ENCODE measurements at places on chromosomes 12 and 14.

DNA sequence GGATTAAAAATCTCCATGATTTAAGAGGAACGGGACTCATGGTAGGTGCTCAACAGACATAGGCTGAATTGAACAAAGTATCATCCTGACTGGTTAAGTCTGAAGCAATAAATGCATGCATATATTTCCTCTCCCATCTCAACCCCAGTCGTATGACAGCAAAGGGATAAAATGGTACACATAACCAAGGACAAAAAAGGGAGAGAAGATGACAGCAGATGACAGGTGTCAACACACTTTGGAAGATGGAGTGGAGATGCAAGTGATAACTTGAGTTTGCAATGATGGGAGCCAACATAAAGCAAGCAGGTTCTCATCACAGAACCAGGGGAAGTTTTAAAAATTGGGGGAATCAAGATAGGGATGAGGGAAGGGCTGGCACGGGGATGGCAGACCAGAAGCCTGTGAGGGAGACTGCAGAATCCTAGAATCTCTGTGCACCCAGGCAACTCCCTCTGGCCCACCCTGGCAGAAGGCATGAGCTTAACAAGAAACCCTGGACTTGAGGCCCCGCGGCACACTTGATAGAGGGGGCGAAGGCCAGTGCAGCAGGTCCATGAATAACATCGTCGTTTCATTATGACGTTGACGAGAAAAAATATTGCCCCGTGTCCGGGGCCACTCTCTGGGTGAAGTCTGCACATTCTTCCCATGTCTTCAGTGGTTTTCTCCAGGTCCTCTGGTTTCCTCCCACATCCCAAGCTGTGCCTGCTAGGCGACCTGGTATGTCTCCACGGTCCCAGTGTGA lies 5.0 kb downstream of the C1RL start:
- no peak for DNase-seq

DNA sequence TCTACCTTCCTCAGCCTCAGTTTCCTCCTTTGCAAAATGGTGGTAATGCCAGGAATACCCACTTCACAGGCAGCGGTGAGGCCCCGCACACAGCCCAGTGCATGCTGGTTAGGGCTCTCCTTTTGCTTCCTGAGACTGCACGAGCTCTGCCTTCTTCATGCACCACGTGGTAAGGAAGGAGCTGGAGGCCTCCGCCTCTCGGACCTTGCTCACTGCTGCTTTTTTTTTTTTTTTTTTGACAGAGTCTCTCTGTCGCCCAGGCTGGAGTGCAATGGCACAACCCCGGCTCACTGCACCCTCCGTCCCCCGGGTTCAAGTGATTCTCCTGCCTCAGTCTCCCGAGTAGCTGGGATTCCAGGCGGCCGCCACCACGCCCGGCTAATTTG lies 18.1 kb downstream of the TAMALIN start:
- DNase-seq = no peak

GRCh38 chr12:100448656-100449055 lies 25.0 kb upstream of the NR1H4 start:
- DNase-seq = no peak

DNA sequence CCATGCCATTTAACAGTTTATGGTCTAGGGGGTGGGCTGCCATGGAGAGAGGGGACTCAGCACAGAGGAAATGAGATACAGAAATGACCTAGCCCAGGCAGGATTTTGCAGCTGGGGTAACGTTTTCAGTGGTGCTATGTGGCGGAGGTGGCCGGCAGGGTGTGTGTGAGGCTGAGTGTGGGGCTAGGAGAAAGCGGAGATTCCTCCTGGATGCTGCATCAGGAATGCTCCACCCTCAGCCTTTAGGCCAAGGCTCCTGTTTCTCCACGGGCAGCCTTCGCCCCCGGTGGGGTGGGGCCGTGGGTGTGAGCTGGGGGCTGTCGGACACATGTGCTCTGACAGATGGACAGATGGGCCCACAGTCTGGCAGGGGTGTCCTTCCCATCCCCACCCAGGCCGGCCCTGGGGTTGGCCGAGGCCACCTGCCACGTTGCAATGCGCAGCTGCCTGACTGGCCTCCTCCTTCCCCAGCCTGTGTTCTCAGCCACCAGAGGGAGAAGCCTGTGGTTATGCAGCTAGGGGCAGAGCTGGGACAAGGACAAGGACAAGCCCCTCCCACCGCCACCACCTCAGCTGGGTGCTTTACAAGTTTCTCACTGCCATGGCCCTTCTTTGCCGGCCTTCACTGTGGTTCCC lies 44.3 kb downstream of the TEAD4 start:
- no peak for DNase-seq

DNA sequence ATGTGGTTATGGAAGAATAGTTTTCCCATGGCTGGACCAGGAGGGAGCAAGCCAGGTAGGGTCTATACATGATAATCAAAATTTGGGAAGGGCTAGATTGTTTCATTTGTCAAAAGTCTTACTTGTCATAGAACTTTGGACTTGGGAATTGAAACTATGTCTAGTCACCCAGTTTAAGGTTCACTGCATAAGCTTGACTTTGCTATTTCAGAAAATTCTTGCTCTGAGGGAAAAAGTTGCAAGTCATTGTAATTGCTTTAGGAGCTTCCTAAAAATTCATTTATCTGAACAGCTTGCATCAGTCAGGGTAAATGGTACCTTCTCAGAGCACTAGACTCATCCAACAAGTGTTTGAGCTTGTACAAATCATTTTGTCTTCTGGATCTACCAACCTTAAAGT lies 1194.7 kb downstream of the GALC start:
- DNase-seq = no peak

DNA sequence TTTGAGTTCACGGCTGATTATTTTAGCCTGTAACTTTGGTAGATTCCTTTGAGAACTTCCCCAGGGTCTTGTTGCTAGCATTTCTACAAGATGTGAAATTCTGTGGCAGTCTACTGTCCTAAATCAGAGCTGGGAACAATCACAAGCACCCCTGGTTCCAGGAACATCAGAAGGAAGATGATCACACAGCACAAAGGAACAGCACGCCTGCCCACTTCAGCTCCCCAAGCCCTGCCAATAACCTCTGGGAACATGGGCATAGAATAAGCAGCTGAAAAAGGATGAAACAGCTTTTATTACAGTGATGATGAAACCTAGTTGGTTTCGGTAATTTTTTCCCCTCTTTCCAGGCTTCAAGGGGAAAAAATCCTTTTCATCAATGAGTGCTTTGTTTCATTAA lies 12.3 kb downstream of the GPR19 start:
- no peak for DNase-seq
